ENCODE measurements at places on chromosomes 2 and 18.
A peak's percentile ranks its signal among the peaks of the same experiment; 100 is the strongest.

DNA sequence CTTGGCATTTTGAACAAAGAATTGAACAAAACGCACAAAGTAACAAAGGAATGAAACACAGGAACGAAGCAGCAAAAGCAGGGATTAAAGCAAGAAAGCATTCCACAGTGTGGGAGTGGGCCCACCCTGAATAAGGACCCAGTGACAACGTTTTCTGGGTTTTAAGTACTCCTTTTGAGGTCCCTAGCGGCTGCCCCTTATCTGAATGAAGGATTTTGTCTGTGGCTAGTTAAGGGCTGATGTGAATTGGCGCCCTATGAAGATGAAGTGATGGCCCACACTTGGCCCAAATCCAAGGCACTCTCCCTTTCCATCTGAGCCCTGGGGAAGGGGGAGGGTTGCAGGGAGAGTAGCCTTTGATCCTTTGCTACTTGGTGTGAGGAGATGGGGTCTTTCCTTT, 7.8 kb upstream of the CCDC141 start:
- no peak for DNase-seq

- DNase-seq = no peak
Observed at GRCh38 chr2:56267415-56267788, 83.6 kb downstream of the CCDC85A start.

- DNase-seq = no peak
Observed at GRCh38 chr2:82314836-82315472, 2010.4 kb upstream of the LRRTM1 start.

DNA sequence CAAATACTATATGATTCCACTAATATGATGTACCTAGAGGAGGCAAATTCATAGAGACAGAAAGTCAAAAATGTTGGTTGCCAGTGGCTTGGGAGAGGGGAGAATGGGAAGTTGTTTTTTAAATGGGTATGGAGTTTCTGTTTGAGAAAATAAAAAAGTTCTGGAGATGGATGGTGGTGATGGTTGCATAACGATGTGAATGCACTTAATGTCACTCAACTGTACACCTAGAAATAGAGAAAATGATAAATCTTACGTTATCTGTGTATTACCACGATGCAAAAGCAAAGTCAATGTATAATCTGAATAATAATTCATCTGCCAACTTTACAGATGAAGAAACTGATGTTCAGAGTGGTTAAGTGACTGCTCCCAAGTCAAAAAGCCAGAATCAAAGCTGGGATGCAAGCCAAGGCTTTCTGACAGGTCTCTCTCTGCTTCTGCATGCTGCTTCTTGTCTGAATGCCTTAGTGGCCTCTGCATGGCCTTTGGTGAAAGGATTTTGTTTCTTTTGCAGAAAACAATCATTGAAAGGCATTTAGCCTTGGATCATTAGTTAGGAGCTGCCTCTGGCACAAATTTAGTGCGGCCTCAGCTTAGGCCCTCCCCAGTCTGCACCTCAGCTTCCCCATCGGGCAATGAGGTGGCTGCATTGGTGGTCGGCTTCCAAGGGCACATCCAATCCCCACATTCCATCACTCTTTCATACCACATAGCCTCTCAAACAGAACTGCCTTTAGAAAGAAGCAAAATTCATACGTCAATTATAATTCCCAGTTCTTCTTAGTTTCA, 46.5 kb upstream of the MYCN start:
- DNase-seq = no peak

DNA sequence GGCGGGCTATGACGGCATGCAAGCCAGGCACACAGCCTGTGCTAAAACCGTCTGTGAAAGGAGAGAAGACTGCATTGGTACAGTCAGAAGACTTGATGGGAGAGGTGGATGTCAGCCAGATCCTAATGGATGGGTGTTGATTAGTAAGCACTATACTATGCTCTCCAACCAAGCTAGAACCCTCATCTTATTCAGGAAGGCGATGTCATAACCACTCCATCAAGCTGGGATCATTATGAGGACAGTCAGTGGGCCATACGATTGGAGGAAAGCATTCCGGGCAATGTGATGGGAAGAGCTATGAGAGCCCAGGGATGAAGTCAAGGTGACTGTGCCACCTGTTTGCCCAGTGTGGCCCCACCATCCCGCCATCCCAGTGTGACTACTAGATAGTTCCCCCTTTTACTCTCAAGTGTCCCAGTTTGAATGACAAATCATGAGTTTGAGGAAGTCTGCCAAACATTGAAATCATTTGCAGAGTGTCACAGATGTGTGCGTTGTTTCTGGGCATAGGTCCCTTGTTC, 66.4 kb downstream of the MRPS9 start:
- DNase-seq = no peak

DNA sequence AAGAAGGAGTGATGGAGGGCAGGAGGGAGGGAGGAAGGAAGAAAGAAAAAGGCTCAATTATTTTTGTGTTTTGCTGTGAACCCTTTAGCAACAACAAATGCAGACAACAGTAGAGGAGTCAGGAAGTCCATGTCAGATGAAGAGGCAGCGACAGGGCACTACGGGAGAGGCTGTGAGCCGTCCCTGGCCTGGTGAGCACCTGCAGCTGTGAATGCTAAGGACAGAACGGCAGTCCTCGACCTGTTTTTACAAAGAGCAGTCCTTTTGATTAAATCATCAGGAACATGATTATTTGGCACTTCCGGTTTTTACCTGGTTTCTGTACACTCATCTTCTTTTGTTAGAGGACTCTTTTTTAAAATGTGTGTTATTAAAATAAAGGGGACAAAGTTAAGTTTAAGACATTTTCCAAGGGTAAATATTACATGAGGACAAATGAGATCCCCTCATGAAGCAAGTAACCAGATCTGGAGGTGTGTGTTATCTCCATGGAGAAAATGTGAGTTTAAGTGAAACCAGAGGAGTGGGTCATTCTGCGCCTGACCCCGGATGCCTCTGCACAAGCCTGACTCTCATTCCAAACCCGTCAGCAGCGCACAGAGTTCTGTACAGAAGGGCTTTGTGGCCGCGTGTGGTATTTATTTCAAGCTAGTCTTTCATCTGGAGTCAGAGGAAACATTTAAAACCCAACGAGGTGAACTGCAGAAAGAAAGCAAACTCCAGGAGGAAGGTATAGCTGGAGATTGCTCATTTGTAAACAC, 492.5 kb downstream of the SOX11 start:
- peak; percentile 53 for DNase-seq

DNA sequence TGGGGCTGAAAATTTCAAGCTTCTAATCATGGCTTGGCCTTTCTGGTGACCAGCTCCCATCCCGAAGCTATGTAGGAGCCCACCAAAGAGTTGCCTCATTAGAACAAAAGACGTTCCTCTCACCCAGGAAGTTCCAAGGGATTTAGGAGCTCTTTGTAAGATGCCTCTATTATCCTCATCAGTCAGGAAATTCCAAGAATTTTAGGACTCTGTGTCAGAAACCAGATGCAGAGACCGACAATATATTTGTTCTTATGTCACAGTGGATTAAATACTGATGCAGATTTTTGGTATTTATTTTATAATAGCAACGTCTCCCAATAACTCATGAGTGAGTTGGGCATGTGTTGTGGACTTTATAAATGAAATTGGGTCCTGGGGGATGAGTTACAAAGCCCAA, 91.8 kb upstream of the SKOR2 start:
- no peak for DNase-seq

GRCh38 chr2:163601377-163601776, 134.4 kb downstream of the FIGN start:
- no peak for DNase-seq

DNA sequence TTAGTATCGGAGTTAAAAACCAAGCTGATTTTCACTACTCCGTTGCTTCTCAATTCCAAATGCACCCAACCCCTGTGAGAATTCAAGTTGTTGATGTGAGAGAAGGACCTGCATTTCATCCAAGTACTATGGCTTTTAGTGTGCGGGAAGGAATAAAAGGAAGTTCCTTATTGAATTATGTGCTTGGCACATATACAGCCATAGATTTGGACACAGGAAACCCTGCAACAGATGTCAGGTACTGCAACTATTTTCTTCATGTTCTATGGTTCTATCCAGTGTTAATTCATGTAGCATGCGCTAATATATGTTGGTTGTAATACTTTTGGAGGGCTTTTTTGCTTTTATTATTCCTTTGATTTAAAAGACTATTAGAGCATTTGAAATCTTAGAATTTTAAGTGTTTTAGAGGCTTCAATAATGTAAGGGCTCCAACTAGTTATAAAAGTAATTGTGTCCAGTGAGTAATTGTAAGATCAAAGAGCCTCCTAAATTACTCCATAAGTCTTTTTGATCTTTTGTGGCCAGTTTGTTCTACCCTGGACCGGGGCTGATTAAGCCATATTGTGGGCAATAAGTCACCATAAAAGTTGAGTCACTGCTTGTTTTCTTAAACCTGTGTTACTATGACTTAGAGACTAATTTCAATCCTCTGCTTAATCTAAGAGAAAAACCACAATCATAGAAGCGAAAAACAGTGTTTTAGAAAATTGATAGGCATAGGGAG, 22.9 kb downstream of the DSG4 start:
- no peak for DNase-seq

DNA sequence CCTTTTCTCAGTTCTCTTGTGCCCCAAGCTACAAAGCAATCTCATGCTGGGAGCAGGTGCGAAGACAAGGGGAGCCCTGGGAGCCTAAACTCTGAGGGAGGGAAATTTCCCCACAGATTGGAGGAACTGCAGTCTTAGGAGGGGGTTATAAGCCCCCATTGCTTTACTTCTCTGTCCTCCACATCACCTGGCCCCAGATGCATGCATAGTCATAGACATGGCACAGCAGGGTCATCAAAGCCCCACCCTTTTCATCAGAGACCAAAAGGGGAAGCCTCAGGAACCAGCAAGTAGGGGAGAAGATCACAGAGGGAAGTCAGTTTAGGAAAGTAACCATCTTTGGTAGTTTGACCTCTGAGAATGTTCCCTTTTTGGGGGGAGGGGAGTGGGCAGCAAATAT, 33.7 kb downstream of the LANCL1 start:
- DNase-seq = no peak

GRCh38 chr2:3738454-3738853, 35.1 kb downstream of the DCDC2C start:
- peak; percentile 51 for DNase-seq

DNA sequence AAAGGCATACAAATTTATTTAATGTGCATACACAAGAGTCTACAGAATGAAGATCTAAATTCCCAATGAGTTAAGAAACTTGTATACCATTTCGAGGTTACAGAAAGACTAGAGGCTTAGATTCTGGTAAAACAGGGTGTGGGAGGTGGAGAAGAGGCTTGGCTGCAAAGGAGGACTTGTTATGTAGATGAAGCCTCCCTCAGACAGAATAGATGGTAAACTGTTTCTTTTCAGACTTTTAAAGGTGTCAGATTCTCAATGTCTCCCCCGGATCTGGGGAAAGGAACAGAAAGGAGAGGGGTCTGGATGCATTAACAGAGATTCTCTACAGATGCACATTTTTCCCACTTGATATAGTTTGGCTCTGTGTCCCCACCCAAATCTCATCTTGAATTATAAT, 126.0 kb downstream of the ST6GAL2 start:
- DNase-seq = no peak

GRCh38 chr2:189002079-189002478, 27.9 kb downstream of the COL3A1 start:
- no peak for DNase-seq

DNA sequence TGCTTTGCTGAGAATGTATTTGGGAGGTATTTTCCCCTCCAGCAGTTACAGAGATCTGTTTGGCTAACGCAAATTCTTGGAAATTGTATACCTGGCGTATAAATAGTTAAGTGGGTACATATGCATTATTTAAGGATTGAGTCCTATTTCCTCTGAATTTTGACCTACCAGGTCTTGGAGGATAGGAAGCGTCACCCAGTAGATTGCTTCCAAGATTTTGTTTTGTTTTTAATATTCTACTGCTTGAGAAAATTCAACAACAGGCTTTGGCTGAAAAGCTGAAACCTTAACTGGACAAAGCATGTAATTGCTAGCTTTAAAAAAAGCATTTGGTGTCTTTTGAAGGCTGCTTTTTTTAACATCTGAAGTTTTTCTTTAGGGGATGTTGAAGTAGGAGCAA, 150.1 kb downstream of the WDSUB1 start:
- DNase-seq = no peak

DNA sequence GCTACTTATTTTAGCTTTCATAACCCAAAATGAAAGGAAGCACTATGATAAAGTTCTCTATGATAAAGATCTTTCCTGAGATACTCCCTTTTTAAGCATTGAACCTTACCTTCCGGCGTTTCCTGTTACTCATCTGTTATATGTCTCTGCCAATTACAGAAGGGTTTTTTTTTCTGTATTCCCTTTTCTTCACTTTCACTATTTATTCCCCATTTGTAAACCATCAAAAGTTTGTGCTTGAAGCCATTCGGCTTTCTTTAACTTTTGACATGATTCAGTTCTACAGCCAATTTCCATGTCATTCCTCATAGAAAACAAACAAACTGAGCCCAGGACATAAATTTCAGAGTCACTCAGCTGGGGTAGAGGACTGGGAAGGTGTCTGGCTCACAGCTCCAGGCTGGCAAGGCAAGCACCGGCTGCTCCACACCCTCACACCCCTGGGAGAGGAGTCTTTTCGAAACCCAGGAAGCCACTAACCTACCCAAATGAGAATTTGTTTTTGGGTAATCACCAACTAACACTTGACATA, 429.4 kb upstream of the TRIB2 start:
- no peak for DNase-seq

DNA sequence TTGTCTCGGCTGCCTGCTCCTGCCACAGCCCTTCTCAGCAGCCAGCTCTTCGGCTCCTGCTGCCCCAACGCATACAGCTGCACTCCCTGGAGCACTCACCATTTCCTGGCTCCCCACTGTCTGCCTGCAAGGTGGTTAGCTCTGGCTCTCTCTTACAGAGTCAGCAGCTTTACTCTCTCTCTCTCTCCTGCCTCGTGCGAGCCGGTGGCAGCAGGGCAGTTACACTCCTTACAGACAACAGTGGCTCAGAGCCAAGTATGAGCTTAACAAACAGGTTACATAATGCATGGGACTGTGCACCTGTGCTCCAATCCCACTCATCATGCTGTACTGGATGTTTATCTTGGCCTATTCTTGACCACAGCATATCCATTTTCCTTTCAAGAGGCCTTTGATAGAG, 47.4 kb upstream of the DNAJC10 start:
- no peak for DNase-seq

DNA sequence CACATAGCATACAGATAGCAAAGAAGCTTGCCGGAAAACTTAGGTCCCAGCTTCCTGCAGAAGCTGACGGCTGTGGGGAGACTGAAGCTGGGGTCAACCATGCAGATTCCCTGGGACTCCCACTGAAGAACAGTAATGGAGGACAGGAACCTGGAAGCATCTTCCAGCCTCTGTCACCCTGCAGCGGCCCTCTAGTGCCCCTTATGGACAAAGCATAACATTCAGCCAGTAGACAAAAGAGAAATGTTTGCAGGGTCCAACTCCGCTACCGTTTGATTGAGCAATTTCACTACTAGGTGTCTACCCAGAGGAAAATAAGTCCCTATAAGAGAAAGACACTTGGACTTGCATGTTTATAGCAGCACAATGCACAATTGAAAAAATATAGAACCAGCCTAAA, 460.6 kb downstream of the CNTNAP5 start:
- no peak for DNase-seq

DNA sequence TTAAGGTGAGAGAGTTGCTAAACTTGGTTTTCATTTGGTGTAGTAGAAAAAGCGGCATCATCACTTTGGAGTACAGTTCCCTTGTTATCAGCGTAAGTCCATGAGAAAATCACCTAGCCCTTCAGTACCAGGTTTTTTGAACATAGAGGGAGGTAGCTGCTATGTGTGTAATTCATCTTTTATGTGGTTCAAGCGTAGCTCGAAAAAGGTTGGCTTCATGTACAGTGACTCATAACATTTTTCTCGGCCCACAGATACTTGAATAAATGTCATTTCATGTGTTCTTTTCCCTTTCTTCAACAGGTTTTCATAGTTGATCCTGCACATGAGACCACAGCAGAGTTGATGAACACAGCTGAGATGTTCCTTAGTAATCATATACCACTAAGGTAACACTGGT, 43.6 kb downstream of the UGGT1 start:
- DNase-seq = no peak
